ENCODE measurements at places on chromosomes 13 and 19. TPM values are rescaled to one million over a fixed set of nuclear protein-coding genes. Genes with fewer than 3 reads are reported as not detected.

GRCh38 chr19:326871-327270, 17.7 kb downstream of the MIER2 start:
- no peak for DNase-seq

DNA sequence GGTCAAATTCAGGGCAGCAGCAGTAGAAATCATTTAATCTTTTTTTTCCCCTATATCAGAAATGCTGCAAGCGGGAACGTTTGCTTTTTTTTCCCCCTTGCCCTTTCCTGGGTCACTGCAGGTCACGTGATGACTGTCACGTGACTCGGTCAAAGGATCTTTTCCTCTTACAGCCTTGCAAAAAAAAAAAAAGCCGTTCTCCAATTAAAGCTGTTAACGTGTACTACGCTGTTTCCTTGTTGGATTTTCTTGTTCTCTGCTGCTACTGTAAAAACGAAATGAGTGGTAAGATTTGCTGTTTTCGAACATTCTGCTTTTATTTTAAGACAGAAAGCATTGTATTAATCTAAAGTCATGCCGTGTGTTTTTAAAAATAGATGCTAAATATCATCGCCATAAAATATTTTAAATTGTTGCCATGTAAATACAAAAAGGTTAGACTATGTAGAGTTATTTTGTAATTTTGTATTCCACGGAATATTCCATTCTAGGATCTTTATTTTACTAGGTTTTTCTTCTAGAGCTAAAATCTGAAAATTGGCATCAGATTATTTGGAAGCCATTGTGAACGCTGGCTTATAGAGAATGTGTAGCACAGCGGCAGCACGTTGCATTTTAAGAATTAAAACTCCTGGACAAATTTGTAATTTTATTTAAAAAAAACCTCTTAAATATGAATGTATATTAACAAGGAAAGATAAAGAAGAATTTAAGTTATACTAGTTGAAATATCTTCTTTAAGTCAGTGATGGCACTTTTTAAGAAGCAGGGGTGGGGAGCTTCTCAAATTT, 109.8 kb upstream of the MLNR start:
- DNase-seq, result no peak

GRCh38 chr13:109782066-109782822, 4.1 kb downstream of the IRS2 start:
- DNase-seq, result no peak

DNA sequence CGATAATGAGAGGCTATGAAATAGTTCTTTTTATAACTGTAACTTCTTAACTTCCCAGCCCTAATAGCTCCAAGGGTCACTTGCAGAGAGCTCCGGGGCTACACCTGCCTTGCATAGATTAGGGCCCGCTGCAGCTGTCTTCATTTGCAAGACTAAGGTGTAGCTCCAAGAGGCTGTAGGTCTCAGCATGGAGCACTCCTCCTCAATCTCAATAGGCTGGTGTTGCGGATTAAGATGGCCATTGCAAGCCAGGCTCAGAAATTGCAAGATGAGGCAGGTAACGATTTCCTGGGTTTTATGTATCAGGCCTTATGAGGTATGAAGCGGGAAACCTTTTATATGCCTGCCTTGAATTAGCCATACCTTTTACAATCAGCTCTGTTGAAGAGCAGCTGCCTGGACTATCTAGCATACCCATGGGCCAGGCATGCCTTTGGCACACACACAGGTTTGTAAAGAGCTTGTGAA, 185.7 kb downstream of the TM9SF2 start:
- DNase-seq, result no peak

DNA sequence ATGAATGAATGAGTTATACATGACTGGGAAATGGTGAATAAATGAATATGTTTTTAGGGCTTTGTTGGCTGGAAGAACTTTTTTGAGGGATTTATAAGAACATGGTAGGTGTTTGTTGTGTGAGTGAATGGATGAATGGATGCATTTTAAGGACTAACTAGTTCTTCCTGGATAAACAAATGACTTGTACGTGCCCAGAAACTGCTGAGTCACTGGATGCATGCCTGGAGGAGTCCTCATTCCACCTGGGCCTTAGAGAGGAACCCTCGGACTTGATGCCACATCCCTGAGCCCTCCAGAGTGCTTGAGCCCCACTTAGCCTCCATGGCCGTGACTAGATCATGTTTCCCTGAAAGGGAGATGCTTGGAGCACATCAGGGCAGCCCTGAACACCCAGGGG, 153.4 kb downstream of the DPF1 start:
- no peak for DNase-seq

DNA sequence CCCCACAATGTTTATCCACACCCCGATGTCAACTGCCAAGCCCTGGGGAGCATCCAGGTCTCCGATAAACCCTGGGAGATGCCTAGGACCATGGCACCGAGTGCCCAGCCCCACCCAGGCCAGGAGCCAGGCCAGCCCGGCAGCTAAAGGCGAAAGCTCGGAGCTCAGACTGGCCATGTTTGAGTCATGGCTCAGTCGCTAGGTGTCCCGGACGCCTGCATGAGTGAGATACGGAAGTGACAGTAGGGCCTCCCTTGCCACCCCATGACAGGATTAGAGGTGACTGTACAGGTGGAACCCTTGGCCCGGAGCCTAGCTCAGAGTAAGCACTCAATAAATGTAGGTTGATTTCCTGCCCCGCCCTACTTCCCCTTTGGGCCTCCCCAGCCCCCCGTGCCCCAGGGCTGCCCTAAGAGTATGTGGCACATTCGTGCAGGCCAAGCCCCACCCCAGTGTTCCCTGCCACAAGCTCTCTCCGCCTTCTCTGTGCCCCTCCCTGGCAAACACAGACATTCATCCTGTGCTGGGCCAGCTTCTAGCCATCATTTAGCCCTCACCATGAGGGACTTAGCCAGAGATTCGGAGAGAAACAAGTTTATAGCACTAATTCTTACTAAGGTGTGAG, 5.8 kb upstream of the TPM4 start:
- DNase-seq, result no peak

- no peak for DNase-seq
Measured at GRCh38 chr19:18895038-18895823, 727 bp downstream of the CERS1 start.

DNA sequence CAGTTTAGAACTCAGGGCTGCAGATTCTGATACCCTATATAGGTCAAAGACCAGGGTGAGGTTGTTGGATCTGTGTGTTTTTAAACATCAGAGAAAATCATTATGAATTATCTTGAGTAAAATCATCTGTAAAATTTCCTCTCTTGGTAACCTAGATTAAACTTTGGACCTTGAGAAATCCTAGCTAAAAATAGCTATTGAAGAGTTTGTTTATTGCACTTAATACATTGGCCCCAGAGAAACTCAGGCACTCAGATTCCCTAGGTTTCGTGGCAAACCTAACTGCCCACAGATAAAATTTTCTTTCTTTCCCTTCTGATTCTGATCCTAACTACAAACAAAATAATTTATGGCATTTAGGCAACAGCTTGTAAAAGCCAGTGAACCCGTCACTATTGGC, 102.3 kb downstream of the GPC6 start:
- no peak for DNase-seq

GRCh38 chr13:28458608-28459007, 36.3 kb downstream of the FLT1 start:
- DNase-seq, result no peak

DNA sequence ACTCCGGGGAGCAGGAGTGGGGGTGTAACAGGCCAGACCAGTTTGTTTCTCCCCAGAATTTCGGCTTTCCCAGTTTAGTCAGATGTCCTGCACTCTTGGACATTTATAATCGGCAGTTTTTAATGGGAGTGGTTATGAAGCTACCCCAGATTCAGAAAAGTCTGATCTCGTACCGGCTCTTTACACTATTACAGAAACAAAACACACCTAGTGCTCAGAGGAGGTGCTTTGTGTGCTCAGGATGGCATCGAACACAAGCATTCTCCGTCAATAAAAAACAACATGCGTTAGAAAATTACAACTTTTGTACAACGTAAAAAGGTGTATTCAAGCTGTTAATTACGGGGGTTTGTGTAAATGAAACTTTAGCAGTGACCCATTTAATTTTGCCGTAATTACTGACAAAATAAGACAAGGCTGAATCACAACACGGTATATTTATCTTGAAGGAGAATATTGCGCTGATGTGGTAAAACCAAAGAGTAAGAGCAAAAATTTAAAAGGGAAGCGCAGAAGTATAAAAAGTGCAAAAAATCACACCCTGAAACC, 6.6 kb upstream of the SOX1 start:
- no peak for DNase-seq

GRCh38 chr19:34962687-34963572, 1.1 kb downstream of the ZNF792 start:
- no peak for DNase-seq

GRCh38 chr19:10288662-10289166, 1.0 kb upstream of the ICAM5 start:
- DNase-seq, result no peak

- DNase-seq, result no peak
Measured at GRCh38 chr13:51035978-51036377, 75.1 kb downstream of the C13orf42 start.

GRCh38 chr13:84844473-84844872, 954.7 kb downstream of the SLITRK6 start:
- no peak for DNase-seq

DNA sequence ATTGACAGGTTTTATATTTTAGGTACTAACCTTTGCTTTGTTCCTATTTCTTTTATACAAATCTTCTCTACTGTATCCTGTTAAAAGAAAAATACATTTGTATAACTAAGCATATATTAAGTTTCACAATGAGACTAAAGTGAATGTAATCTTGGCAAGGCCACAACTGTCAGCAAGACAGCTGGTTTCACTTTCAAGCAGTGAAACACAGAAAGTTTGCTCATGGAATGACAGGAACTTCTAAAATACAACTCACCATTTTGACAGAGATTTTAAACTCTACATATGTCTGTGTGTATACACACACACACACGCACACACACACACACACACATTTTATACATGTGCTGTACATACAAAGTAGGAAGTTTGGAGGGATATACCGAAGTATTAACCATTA, 53.3 kb downstream of the PARP4 start:
- no peak for DNase-seq

GRCh38 chr13:46866150-46866549, 30.7 kb downstream of the HTR2A start:
- no peak for DNase-seq

- DNase-seq, result no peak
Measured at GRCh38 chr13:28497143-28497876, 2.4 kb upstream of the FLT1 start.

DNA sequence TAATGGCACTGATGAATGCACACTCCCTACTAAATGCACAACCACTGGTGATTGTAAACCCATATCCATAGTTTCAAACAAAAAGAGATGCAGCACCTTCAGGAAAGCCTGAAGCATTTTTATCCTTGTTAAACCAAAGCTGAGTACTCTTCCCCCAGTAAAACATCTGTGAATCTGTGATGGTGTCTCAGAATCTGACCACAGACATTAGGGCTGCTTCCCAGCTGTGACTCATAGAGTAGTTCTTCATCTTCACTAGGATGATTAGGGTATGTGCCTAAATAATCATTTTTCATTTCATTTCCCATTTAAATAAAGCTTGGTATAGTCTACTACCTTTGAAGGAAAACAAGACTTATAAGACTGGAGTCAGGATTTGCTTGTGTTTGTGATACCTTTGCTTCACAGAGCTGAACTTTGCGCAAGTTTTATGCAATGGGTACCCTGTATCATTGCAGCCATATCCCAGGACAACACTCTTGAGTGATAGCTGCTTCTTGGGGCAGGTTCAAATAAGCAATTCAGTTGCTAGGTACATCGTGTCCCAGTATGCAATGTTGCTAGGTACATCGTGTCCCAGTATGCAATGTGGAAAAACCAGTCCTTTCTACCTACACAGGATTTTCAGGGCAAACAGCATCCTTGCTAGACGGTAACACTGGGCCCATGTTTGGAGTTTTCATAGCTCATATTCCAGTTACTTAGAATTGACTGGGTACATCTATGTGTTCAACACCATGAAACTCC, 277.1 kb downstream of the IRS2 start:
- DNase-seq, result no peak

DNA sequence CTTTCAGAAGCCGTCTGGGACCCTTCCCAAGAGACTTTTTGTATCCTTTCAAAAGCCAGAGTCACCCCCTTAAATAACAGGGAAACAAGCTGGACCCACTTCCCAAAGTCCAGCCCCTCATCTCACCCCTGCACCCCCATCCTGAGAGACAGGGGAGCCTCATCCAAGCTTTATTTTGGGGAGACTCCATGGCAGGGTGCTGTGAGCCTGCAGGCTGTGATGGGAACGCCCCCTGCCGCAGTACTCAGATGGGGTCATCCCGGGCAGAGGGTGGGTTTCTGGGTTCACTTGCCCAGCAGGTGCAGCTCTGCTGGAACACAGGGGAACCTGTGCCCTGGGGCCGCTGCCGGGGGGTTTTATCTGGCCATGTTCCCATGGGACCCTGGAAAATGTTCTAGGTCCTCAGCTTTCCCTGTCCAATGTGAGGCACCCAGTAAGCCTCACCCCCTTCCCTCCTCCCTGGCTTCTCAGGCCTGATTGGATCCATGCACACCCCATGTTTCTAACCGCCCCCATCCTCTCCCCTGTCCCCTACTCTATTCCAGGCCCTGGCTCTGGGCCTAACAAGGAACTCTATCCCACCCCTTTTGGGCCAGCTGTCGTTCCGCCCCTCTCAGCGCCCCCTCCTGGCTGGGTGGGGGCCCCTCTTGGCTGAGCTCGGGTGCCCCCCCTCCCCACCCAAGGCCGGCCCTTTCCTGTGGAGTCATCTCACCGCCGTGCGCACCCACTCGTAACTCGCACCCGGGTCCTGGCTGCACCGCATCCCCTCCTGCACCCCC, 1.0 kb downstream of the HIF3A start:
- no peak for DNase-seq

- no peak for DNase-seq
Measured at GRCh38 chr19:52212572-52213255, 22.9 kb downstream of the PPP2R1A start.

- no peak for DNase-seq
Measured at GRCh38 chr13:104526561-104526960, 1460.3 kb upstream of the SLC10A2 start.

- no peak for DNase-seq
Measured at GRCh38 chr13:45718063-45718462, 15.9 kb downstream of the CBY2 start.

- no peak for DNase-seq
Measured at GRCh38 chr19:42301646-42302203, at the start of gene PRR19. TSS of gene PRR19 (plus strand) at chr19:42302132. CDS start at chr19:42309585, 7,453 bp downstream.

The COL5A3 gene
- total RNA-seq, result 0.18 TPM

The ZNF586 gene
- 10.7 TPM for total RNA-seq

The HSPB6 gene
- 0.87 TPM for total RNA-seq

The FCAR gene
- total RNA-seq, result not detected

The C19orf33 gene
- 201 TPM for total RNA-seq

The COLGALT1 gene
- 97.2 TPM for total RNA-seq

The B3GNT3 gene
- 0.67 TPM for total RNA-seq

The AP1M2 gene
- 10.1 TPM for total RNA-seq

The PSG11 gene
- total RNA-seq, result not detected

The KLK3 gene
- total RNA-seq, result not detected

The SLITRK1 gene
- 0.08 TPM for total RNA-seq

The COX7A1 gene
- 0.33 TPM for total RNA-seq

The GADD45B gene
- total RNA-seq, result 56.2 TPM

The ZNF730 gene
- 0.08 TPM for total RNA-seq

The FLT1 gene
- 0.15 TPM for total RNA-seq

The NLRP11 gene
- 0.18 TPM for total RNA-seq
